ENCODE measurements at places on chromosomes 12 and 14.

GRCh38 chr12:28795311-28795710, 353.8 kb upstream of the FAR2 start:
- DNase-seq = no peak

GRCh38 chr12:54131641-54132280, 57.0 kb downstream of the SMUG1 start:
- no peak for DNase-seq

GRCh38 chr12:92927055-92927435, 2.0 kb downstream of the EEA1 start:
- no peak for DNase-seq

DNA sequence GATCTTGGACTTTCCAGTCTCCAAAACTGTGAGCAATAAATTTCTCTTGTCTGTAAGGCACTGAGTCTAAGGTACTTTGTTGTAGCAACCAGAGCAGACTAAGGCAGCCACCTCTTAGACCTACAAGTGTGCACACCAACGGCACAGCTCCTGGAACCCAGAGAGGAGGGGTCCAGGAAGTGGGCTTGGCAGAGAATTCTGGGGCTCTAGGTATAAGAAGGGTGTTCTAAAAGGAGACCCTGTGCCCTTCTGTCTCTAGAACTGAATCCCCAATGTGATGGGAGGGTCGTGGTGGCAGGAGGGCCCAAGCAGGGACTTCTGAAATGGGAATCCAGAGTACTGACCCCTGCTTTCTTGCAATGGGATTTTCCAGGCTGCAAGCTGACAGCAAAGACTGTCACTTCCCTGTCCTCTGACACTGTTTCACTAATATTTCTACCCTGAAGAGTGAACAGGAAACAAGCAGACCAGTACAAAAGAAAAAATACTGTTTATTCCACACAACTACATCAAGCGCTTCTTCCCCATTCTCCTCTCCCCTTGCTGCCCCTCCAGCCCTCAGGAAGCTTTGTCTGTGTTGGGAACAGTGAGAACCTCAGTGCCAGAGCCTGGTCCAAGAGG, 13.6 kb upstream of the TFCP2 start:
- no peak for DNase-seq

DNA sequence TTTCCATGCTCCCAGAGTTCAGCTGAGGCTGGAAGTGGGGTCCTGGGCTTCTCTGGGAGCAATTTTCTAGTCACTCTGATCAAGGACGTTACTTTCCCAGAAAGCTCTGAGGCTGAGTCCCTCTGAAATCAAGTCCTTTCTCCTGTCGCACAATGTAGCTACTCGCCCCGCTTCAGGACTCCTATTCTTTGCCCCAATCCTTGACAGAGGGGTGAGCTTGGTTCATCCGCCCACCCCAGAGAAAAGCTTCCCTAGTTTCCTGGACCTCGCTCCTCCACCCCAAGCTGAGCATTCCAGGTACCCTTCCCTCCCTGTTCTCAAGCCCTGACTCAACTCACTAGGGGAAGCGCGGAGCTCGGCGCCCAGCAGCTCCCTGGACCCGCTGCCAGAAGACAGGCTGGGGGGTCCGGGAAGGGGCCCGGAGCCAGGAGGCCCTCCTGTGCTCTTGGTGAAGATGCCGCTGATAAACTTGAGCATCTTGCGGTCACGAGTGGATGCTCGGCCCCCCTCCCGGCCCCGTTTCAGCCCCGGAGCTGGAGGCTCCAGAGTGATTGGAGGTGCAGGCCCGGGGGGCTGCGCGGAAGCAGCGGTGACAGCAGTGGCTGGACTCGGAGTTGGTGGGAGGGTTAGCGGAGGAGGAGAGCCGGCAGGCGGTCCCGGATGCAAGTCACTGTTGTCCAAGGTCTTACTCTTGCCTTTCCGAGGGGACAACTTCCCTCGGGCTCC, 1.6 kb downstream of the AGAP2 start:
- DNase-seq = no peak

- DNase-seq = no peak
Observed at GRCh38 chr12:26465419-26466097, 270.2 kb downstream of the SSPN start.

DNA sequence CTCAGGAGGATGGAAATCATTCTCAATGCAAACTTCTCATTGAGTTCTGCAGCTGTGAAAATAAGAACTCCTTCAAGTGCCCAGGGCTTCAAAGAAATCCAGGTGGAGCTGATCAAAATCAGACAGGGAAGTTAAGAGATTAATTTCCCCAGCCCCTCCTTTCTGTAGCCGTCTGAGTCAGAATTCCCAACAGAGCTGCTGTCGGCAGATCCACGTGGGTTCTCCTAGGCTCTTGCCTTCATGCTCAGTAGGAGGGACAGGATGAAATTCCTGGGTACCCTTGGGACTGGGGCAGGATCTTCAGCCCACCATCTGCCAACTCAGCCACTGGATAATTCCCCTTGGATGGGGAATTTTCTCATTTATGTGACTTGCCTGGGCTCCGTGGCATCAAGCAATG, 13.3 kb downstream of the TGFB3 start:
- DNase-seq = no peak

Measured in activated T-cell treated with anti-CD3 and anti-CD28 coated beads for 1 hour (primary cell).